ENCODE measurements at places on chromosomes 5 and 9.
A peak's percentile ranks its signal among the peaks of the same experiment; 100 is the strongest.

DNA sequence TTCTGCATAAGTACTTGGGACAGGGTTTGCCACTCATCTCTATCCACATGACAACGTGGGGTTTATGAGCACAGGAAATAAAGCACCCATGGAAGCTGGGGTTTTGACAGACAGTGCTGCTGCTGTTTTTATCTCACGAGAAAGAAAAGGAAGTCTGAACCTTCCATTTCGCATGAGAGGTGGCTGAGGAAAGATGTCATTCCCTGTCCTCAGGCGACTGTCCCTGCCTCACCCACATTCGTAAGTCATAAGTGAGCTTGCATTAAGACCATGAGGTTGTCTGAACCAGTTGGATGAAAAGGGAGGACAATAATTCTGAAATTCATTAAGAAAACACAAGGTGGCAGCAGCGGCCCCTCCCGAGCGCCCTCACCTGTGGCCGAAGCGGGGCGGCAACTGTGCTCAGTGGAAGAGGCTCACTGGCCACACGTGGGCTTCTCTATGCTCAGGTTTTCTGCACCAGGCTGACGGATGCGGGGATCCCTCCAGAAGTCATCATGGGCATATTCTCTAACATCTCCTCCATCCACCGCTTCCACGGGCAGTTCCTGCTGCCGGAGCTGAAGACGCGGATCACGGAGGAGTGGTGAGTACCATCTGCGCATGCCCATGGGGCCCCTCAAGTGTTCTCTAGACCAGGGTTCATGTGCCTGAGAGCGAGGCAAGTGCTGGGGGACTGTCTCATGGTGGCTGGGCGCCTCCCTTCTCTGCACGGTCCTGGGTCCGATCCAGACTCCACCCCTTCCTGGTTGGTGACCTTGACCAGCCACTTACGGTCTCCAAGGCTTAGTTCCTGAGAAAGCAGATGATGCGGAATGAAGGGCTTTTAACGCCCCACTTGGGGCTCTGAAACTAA is 54.7 kb upstream of the SUSD3 start:
- peak; percentile 85 for DNase-seq

GRCh38 chr5:53819482-53819881 is 259.0 kb downstream of the NDUFS4 start:
- DNase-seq, result no peak

GRCh38 chr5:87413343-87413645 is 564 bp upstream of the CCNH start:
- no peak for DNase-seq

- no peak for DNase-seq
Measured at GRCh38 chr9:7266911-7267595, 509.3 kb downstream of the KDM4C start.

GRCh38 chr5:60830581-60831127 is 13.4 kb downstream of the ELOVL7 start:
- DNase-seq, result no peak

- DNase-seq, result no peak
Measured at GRCh38 chr9:87850391-87850790, 32.3 kb upstream of the SPATA31E1 start.

GRCh38 chr9:91221332-91221731 is 140.4 kb downstream of the AUH start:
- DNase-seq, result no peak

DNA sequence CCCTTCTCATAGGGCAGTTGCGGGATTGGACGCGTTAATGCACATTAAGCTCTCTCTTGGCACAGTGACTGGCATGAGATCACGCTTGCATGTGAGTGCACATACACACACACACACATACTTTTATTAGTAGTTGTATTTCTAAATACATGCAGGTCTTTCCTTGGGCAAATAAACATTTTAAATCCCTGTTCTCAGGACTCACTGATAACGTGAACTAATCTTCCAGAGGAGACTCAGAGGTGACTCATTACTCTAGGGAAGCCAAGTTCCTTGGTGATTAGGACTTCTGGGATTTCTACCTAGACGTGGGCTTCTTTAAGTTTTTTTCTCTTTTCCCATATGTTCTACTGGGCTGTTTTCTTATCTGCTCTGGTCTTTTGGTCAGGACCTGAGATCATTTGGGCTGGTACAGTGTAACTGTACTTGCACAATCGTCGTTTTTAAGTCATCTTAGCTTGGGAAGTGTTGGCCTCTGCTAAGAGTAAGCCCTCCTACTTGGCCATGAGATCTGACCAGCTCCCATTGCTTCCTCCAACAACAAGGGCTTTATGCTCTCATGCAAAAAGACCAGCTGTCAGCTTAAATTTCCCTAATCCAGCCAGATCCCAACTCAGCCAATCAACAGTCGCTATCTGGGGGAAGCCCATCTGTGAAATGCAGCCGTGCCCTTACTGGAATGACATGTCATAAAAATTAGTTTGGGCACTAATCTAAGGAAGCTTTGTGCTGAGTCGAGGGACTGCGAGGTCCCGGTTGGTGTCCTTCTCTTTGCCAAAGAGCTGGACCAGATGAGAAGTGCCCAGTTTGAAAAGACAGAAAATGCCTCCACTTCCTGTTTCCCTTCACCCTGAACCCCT is 176.4 kb upstream of the ANKRD55 start:
- no peak for DNase-seq

DNA sequence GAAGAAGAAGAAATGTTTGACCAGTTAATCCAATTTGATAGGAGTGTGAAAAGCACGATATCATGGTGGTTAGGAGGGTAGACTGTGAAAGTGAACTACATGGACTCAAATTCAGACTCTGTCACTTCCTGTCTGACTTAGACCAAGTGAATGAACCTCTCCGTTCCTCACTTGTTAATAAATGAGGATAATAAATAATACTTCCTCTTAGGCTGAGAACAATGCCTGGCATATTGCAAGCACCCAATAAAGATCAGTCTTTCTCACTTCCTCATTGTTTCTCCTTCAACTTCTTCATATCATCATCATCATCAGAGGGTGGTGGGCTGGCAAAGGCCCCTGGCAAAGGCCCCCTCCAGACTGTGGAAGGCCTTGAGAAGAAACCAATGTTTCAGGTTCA is 148.7 kb downstream of the CDK5RAP2 start:
- DNase-seq, result no peak

DNA sequence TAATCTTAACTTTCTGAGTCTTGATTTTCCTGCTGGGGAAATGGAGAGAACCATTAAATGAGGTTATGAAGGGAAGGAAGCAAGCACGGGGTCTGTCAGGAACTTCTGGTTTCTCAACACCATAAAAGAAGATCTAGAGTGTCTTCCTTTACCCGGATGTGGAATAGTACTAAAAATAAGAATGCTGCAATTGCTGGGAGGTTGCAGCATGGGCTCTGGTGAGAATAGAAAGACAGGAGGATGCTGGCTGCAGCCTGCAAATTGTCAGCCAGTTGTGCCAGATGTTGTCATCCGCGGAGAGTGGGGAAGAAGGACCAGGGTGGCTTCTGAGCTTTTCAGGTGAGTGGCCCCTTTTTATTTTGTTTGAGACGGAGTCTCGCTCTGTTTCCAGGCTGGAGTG is 69.3 kb upstream of the STC2 start:
- DNase-seq, result no peak

GRCh38 chr9:13508086-13508485 is 228.6 kb upstream of the MPDZ start:
- DNase-seq, result no peak

GRCh38 chr5:40017135-40017534 is 592.4 kb upstream of the DAB2 start:
- DNase-seq, result no peak

GRCh38 chr9:135945969-135946368 is 15.2 kb downstream of the UBAC1 start:
- DNase-seq, result no peak

DNA sequence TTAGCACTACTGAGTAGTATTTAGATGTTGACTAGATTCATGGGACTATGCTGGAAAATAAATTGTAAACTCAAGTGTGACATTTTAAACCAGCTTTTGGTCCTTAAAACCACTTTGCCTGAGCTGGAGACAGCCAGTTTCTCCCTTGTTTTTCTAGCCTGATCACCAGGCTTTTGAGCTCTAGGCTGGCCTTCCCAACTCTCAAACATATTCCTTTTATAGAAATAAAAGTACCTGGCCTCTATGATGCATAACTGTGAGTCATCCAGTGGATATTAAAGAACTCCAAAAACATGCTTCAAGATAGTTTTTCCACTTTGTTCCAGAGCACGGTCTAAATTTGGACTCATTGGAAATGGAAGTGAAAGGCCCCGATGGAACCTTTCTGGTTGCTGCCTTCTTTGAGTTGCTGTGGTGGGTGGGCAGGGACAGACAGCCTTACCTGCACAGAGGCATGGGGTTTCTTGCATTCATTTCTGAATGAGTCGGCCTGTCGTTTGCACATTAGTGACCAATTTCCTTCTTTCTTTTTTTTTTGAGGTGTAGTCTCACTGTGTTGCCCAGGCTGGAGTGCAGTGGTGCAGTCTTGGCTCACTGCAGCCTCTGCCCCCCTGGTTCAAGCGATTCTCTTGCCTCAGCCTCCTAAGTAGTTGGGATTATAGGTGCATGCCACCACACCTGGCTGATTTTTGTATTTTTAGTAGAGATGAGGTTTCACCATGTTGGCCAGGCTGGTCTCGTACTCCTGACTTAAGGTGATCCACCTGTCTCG is 43.1 kb downstream of the TRIO start:
- DNase-seq, result peak; percentile 93

DNA sequence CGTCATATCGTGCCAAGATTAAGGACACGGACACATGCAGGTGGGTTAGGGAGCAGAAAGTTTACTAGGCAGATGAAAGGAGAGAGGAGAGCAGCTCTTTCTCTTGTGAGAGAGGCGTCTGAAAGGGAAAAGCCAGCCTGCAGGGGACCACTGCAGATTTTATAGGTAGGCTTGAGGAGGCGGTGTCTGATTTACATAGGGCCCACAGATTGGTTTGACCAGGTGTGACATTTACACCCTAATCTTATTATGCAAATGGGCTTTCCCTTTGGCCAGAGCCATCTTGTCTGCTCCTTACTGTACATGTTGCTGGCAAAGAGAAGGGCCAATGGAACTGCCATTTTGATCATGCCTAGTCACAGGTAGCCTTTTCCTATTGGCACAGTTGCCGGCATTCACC is 137.2 kb upstream of the TAF11L2 start:
- DNase-seq, result no peak

- no peak for DNase-seq
Measured at GRCh38 chr9:93326056-93326455, 125.4 kb upstream of the FAM120A start.

DNA sequence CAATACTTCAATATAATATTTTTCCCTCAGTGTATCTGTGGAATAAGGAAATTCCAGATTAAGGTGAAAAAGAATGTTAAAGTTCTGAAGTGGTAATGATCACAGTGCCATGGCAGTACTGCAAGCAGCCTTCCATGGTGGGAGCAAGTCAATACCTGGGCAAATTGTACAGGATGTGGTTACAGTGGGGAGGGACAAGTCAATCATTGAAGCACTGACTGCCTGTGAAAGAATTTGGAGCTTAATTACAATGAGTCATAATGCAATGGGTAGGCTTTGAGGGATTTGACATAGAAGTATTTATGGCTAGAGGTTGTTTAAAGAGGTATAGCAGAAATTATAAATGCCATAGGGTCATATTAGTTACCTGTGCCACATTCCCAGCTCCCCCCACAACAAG is 786.5 kb upstream of the ACO1 start:
- no peak for DNase-seq

GRCh38 chr5:68540798-68541590 is 325.4 kb downstream of the PIK3R1 start:
- no peak for DNase-seq

DNA sequence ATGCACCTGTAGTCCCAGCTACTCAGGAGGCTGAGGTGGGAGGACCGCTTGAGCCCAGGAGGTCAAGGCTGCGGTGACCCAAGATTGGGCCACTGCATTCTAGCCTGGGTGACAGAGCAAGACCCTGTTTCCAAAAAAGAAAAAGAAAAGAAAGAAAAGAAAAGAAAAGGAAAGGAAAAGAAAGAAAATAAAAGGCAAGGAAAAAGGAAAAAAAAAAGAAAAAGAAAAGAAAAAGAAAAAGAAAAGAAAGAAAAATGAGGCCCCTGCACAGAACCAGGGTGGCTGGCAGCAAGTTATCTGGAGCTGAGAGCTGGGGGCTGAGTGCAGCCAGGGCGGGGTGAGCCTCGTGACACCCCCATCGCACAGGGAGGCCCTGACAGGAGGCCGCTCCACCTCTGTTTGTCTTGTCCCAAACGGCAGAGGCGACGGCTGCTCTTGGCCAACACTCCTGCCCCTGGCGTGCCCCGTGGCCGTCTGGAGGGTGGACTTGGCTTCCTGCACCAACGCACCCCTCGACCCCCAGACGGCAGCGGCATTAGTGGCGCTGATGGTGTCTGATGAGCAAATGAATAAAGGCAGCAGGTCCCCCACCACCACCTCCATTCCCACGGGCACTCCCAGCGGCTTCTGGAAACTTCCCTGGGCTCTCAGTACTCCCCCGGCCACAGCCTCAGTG is 16.7 kb downstream of the EXD3 start:
- no peak for DNase-seq

GRCh38 chr9:102506406-102506805 is 488.7 kb upstream of the CYLC2 start:
- no peak for DNase-seq

GRCh38 chr9:106312906-106313305 is 550.1 kb upstream of the ZNF462 start:
- DNase-seq, result no peak

GRCh38 chr5:4643960-4644359 is 496.2 kb upstream of the ADAMTS16 start:
- no peak for DNase-seq

GRCh38 chr9:12771891-12772290 is 2.9 kb upstream of the LURAP1L start:
- DNase-seq, result no peak

GRCh38 chr9:135508211-135508820 is 7.8 kb downstream of the MRPS2 start:
- no peak for DNase-seq

GRCh38 chr9:81211741-81212140 is 477.6 kb downstream of the TLE1 start:
- DNase-seq, result no peak

DNA sequence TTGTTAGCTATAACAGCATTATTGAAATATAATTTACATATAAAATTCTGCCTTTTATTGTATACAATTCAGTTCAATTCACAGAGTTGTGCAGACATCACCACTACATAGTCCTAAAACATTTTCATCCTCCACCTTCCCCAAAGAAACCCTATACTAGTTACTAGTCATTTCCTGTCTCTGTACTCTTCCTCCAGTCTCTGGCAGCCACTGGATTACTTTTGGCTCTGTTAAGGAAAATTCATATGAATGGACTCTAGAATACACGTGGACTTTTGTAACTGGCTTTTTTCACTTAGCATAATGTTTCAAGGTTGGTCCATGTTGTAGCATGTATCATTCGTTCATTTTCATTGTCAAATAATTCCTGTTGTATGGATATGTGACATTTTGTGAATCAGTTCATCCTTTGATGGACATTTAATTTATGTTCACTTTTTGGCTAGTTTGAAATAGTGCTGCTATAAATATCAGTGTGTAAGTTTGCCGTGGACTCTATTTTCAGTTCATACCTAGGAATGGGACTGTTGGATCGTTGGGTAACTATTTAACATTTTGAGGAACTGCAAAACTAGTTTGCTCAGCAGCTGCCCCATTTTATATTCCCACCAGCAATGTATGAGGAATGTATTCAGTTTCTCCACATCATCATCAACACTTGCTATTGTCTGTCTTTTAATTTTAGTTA is 9.7 kb downstream of the ICE1 start:
- DNase-seq, result no peak

- no peak for DNase-seq
Measured at GRCh38 chr5:128774605-128775004, 190.7 kb upstream of the SLC27A6 start.

GRCh38 chr9:95887926-95888497 is 12.5 kb downstream of the ERCC6L2 start:
- no peak for DNase-seq
